NCI-H524 treated with DMSO at 0.1 percent for 48 hours (cell line): ENCODE measurements at places on chromosomes 11 and 22.

DNA sequence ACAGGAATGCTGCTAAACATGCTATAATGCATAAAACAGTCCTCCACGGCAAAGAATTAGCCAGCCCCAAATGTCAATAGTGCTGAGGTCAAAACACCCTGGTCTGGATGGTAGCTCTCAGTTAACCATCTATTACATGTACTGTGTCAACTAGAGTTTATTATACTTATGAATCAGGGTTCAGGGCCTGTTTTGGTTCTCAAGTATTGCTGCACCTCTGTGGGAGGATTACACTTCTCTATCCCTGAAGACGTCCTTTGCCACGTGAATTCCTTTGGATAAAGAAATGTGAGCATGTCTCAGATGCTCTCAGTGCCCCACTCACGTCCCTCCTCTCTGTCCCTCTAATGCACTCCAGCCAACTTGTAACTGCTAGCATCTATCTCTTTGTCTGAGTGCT is 53.4 kb downstream of the SLC1A2 start:
- no peak for DNase-seq

GRCh38 chr11:9310485-9311090 is 3.8 kb downstream of the TMEM41B start:
- no peak for DNase-seq

- peak; percentile 11 for DNase-seq
These were observed 11.4 kb upstream of the BARX2 start for GRCh38 chr11:129364143-129364654.

DNA sequence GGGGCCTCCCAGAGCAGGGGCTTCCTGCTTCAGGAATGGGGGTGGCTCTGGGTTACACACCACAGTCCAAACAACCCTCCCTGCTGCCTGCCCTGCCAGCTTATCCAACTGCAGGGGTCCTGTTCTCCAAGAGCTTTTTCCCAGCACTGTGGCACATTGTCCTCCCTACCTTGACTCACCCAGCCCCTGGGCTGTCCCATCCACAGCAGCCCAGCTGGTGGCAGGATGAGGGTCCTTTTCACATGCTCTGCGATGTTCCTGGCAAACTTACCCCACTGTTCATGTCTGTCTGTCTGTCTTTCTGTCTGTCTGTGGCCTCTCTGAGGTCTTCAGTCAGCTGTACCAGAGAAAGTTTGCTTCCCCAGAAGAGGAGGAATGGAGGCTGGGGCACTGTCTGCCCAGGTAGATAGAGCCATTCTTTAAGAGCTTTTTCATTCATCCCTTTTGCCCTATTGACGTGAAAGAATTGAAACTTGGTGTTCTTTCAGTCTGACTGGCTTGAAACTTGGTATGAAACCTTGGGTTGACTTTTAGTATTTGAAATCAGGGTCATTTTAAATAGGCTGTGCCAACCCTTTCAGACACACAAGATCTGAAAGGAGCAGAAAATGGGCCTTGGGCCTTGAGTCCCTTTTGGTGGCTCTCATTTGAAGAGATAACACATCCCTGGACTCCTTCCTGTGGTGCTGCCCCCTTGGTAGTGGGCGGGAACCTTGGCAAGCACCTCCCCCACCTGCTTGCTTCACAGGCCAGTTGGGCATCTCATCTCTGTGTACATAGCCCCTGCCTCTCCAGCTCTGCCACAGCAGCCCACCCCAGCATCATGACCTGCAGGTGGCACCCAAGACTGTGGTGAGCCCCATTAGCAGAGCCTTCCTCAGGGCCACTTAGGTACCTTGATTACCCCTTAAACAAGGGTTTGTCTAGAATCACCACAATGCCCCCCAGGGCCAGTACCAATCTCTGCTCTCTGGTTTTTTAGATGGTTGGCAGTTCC is 74.6 kb upstream of the SUSD2 start:
- DNase-seq: no peak

DNA sequence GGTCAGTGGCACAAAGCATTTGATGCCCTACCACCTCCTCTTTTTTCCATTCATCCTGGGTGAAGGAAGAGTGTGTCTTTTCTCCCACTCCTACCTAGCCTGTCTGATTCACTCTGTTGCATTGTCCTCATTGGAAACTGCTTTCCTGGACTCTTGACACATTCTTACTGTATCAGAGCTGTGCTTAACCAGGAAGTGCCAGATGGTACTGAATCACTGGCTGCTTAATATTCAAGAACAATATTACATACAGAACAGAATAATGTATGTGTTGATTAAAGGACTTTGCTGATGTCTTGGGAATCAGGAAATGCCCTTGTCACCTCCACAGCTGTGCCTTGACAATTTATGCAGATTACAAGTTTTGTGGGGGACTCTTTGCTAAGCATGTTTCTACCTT is 44.4 kb downstream of the SVIP start:
- peak; percentile 53 for DNase-seq

DNA sequence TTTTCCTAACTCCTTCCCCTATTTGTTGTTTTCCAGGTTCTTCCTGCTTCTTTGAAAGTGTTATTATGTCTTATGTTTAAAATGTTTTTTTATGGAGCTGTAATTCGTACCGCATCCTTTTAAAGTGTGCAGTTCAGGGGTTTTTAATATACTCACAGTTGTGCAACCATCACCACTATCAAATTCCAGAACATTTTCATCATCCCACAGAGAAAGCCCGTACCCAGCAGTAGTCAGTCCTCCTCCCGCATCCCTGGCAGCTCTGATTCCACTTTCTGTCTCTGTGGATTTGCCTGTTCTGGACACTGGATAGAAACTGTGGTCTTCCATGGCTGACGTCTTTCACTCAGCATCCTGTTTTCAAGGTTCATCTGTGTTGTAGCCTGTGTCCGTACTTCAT is 73.7 kb downstream of the JAM3 start:
- no peak for DNase-seq

- no peak for DNase-seq
These were observed 81.3 kb downstream of the SERGEF start for GRCh38 chr11:17931595-17931994.

DNA sequence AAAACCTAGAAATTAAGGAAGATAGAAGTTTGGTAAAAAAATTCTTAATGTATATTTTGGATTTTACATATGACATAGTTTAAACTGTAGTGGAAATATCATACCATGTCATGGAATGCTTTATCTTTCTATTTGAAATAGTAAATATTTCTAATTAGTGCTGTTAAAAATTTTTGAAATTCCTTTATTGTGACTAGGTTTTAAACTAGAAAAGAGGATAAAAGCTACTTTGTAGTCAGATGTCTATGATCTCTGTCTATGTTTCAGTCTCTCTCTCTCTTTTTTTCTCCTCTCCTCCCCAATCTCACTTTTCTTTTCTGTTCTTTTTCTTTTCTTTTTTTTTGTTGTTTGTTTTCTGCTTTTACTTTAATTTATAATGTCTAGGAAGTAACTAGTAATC is 226.2 kb downstream of the TMEM135 start:
- DNase-seq: no peak

DNA sequence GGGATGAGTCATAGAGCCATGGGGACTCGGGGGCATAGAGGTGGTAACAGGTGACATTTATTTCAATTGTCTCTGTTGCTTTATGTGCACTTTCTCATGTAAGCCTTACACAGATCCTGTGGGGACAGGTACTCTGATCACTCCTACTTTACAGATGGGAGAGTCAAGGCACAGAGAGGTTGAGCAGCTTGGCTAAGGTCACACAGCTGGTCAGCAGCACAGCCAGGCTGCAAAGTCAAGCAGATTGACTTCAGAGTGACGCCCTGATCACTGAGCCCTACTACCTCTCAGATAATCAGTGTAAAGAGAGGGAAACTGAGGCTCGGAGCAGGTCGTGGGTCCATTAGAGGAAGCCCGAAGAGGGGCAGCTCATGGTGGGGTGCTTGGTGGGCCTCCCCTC is 3.5 kb downstream of the TMPRSS6 start:
- no peak for DNase-seq

- DNase-seq: no peak
These were observed 225.2 kb upstream of the ANO3 start for GRCh38 chr11:26106726-26107125.

GRCh38 chr11:62127941-62128770 is 4.3 kb downstream of the INCENP start:
- no peak for DNase-seq

DNA sequence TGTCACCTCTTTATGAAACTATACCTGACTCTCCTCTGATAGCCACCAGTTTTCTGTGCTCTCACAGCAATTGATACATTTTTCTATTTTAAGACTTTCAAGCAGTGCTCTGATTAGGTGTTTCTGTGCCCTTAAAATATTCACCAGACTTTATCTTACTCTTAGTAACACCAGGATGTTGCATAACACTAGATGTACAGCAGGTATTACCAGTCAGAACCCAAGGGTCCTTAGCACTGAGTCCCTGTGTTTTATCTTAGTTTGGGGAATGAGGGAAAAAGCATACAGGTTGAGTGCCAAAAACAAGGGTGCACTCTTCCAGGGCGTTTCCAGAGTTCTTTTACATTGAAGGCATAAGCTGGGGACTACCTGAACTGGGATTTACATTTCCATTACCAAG is 51.4 kb downstream of the COPB1 start:
- no peak for DNase-seq

- no peak for DNase-seq
These were observed 52.1 kb upstream of the CRYBB3 start for GRCh38 chr22:25147642-25147928.

DNA sequence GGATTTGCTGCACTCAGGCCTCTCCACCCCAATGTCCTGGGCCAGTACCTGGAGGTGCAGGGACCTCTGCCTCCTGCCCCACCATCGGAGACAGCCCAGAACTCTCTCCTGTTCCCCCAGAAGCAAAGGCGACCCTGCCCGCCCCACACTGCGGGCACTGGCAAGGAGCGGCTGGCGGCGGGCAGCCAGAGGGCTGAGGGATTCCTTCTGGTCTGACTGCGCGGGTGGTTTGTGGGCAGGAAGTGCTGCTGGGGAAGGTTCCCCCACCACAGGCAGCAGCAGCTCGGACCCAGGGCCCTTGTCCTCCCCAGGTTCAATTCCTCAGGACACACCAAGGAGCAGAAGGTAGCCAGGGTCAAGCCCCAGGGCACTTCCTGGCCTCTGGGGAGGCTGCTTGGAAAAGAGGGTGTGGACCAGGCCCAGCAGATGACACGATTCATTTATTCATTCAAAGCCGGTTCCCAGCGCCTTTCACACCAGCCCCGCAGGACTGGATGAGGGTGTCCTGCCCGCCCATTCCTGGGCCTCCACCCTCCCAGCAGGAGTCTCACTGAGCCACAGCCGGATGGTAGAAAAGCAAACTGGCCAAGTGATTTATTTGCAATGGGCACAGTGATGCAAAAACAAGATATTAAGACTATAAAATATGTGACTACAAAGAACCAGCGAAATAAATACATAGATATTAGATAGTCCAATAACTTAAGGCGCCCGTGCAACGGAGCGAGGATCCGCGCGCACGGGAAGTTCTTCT is 1.2 kb downstream of the PHLDA2 start:
- DNase-seq: no peak

DNA sequence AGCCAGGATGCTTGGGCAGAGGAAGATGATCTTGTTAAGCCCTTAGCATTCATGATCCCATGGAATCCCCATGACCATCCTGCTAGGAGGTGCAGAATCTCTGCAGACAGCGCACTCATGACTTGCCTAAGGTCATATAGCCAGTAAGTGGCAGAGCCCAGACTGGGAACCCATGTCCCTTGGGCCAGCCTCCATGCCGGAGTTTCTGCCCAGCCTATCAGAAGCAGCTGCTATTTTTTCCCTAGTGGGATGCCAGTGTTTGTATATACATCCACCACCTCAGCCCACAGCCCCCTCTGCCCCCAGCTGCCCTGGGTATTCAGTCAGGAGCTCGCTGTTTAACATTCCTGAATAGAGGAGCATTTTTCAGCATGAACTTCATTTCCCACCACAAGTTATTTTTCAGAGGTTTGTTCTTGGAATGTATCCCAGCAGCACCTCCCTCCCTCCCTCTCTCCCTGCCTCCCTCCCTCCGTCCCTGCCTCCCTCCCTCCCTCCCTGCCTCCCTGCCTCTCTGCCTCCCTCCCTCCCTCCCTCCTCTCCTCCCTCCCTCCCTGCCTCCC is 34.4 kb upstream of the SUSD2 start:
- no peak for DNase-seq

DNA sequence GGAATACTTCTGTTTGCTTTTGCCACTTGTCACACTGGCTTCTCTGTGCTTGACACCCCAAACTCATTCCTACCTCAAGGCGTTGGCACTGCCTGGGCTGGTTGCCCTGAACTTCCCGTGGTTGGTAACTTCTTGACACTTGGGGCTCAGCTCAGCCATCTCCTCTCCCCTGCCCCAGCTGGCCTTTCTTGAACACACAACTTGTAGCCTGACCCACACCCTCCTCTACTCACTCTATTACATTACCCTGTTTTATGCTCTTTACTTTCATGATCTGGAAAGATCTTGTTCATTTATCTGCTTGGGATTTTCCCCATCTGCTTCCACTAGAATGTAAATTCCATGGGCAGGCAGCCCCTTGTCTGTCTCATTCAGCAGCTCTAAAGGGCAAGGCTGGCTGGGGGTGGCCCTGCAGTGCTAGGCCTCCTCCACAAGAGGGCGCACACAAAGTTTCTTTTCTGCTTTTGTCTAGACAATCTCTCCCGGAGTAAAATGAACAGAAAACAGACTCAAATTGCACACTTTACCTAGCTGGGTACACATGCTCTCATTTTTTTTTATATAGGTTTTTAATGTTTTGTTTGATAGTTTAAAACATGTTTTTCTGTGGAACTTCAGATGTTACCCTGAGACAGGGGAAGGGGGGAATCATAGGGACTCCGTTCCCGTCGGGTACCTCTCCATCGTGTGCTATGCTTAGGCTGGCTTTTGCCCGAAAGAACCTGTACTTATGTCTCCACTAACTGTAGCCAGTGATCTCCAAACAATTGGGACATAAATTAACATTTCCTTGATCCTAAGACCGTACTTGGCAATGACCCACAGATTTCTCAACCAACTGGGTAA is 16.4 kb upstream of the MRGPRX2 start:
- no peak for DNase-seq

DNA sequence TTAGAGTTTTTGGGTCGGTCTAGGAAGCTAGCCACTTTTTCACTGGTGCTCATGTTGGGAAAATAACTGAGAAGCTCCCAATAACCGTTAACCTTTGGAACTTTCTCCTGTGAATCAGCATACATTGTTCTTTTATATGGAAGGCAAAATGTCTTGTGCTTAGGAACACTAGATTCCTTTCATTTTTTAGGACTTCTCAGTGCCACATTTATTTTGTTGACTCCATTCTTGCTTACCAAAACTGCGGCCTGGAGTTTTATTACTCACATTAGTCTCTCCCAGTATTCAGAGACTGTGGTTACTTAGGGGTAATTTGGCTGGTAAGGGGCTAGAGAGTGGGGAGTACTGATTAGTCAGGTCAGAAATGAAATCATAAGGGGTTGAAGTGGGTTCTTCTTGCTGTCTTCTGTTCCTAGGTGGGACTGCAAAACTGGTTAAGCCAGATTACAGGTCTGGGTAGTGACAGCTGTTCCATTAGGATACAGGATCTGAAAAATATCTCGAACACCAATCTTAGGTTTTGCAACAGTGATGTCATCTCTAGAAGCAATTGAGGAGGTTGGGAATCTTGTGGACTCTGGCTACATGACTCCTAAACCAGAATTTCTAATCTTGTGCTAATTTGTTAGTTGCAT is 631.4 kb upstream of the LUZP2 start:
- DNase-seq: no peak
